ENCODE measurements at places on chromosomes 6 and 20. TPM values are rescaled to one million over a fixed set of nuclear protein-coding genes. Genes with fewer than 3 reads are reported as not detected.

- DNase-seq, result no peak
These were observed 115.1 kb downstream of the SULF2 start for GRCh38 chr20:47669927-47670890.

DNA sequence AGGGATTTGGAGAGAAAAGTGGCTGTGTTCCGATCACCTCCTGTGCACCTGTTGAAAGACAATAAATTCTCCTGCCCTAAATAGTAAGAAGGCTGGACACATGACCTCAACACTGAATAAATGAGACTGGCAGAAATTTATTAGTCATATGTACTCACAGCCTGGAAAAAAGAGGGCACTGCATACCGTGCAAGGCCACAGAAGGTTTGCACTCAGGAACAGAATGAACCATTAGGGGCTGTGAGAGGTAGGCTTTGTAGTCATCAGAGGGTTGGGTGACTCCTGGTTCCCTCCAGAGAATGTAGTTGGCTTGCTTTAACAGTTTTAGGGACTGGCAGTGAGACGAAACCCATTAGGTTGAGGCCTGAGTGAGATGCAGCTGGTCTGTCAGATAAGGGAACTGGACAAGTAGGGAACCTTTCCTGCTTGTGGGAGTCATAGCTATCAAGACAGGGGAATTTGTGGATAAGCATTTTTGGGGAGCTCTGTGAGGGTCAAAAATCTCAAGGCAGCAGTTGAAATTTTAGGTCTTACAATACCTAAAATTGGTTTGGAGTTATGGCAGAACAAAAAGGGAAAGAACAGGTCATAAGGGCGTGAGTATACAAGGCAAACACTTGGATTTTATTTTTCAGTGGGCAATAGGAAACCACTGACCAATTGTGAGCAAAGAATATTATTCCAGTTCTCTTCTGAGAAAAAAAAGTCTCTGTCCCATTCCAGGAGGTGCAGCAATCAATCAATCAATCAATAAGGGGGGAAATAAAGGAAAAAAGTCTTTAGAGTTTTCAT is 67.9 kb upstream of the BTN3A2 start:
- no peak for DNase-seq

CLPSL2 gene
- not detected for polyA plus RNA-seq

GRCh38 chr6:142706210-142706609 is 238.8 kb downstream of the HIVEP2 start:
- DNase-seq, result no peak

PCED1A gene
- 61.7 TPM for polyA plus RNA-seq

- DNase-seq, result no peak
These were observed 661.3 kb downstream of the BCKDHB start for GRCh38 chr6:80767808-80768207.

DNA sequence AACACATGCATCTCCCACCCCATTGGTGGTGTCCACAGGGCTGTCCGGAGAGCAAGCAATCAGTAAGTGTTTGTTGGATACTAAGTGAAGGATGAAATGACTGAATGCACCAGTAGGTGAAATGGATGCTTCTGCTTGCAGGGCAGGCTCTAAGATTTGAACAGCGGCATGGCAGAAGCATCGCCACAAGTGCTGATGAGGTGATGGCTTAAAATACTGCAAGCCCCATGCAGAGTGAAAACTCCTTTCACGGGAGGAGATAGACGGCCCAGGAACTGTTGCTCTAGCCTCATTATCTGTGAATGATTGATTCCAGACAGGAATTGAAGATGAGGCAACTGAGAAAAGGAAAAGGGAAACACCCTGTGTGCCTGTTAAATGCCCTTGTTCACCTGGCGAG is 158.9 kb downstream of the LY86 start:
- DNase-seq, result no peak

ADTRP gene
- polyA plus RNA-seq, result 0.65 TPM

GRCh38 chr6:14440215-14440910 is 322.8 kb downstream of the CD83 start:
- DNase-seq, result no peak

GRCh38 chr6:135217663-135218062 is 36.6 kb downstream of the MYB start:
- no peak for DNase-seq

DNA sequence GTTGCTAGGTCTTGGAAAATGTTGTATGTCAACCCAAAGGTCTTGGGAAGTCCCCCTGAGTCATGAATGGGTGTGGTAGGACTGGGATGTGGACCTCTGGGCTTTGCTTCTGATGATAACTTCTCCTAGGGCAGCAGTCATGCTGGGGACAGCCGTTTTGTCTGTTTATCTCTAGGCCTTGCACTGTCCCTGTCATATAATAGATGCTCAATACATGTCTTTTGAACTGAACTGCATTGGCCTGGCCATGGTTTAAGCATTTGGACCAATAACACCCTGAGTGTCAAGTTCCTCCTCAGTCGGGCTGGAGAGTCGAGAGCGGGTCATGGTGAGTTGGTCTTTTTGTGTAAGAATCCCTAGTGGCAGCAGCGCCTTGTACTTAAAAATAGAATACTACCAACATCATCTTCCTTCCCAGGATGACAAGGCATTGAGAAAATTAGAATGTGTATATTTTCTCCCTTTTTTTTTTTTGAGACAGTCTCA is 43.1 kb downstream of the E2F3 start:
- no peak for DNase-seq

CALHM4 gene
- polyA plus RNA-seq, result not detected

TFAP2A gene
- 0.20 TPM for polyA plus RNA-seq

- DNase-seq, result no peak
These were observed 653.4 kb downstream of the MMUT start for GRCh38 chr6:48809700-48810099.
